ENCODE measurements at places on chromosomes 16 and 17.

DNA sequence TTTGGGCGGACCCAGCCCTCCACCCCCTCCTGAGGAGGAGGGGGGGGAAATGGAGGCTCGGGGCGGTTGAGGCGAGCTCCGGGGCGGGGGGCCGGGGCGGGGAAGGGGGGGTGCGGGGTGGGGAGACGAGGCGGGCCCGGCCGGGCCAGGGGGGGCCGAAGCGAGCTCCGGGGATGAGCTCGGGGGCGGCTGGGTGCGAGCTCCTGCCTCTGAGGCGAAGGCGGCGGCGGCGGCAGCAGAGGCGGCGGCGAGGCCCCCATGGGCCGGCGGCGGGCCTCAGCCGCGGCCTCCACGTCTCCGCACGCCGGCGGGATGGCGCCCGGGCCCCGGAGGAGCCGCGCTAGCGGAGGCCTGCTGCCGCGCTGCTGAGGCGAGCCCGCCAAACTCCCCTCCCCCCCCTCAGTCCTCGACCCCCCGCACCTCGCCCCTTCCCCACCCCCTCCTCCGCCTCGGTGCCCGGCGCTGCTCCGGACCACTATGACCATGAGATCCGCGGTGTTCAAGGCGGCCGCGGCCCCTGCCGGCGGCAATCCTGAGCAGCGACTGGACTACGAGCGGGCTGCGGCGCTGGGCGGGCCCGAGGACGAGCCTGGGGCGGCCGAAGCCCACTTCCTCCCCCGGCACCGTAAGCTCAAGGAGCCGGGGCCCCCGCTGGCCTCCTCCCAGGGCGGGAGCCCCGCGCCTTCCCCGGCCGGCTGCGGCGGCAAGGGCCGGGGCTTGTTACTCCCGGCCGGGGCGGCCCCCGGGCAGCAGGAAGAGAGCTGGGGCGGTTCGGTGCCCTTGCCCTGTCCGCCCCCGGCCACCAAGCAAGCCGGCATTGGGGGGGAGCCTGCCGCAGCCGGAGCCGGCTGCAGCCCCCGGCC is 596 bp downstream of the MSL1 start:
- DNase-seq, result no peak

- no peak for DNase-seq
Measured at GRCh38 chr16:50596762-50597450, 48.7 kb downstream of the NKD1 start.

DNA sequence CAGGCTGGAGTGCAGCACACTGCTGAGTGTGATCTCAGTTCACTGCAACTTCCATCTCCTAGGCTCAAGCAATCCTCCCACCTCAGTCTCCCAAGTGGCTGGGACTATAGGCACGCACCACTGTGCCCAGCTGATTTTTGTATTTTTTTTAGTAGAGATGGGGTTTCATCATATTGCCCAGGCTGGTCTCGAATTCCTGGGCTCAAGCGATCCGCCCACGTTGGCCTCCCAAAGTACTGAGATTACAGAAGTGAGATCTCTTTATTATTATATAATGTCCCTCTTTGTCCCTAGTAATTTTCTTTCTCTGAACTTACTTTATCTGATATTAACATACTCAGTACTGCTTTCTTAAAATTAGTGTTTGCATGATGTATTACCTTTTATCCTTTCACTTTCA is 8.3 kb downstream of the CFAP97D1 start:
- no peak for DNase-seq

DNA sequence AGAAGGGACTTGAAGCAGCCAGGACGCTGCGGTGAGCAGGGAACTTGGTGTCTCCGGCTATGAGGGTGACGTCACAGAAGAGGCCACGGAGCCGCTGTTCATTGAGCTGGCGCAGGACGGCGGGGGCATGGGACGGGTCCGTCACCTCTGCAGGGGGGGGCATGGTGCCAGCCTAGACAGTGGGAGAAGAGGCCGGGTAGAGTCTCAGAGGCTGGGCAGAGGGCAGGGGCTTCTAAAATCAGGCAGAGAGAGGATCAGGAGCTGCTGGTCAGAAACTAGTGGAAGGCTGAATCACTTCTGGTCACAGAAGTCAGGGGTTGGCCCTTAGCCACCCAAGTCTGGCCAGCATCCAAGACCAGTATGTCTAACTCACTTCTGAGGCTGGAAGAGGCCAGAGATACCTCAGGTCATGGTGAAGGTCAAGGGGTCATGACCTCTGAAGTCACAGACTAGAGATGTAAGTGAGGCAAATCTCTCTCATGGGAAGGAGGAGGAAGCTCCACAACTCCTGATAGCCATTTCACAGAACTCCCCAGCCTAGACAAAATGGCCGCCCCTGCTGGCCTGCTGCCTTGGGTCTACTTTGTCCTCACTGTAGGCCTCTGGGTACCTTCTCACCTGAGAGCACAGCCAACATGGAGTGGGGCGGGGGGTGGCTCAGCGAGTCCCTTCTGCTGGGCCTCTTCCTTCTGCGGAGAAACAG is 12.6 kb downstream of the ZBTB4 start:
- no peak for DNase-seq

DNA sequence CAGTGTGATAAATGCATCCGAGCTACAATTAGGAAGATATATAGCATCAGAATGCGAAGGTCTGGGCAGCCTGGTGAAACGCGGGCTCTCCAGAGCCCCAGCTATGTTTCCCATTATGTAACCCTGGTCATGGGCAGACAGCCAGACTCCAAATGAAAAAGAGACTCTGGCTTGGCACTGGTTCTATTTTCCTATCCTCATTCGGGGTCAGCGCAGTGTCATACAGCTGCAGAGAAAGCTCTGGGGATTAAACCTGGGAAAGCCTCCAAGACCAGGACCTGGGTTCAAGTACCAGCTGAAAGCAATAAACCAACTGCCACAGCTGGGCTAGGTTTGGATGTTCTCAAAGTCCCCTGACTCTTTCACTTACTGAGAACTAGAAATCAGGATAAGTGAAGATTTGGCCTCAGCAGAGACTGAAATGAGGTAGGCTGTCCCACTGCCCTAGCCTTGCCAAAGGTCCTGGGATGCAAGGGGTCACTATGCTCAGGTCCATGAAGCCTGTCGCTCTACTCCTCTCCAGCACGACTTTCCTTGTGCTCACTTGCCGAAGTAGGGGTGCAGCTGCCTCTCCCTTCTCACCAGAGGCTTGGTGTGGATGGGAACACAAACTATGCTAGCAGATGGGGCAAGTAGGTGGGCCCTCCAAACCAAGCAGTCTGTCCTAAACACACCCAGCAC is 123.8 kb downstream of the SMG6 start:
- DNase-seq, result no peak

DNA sequence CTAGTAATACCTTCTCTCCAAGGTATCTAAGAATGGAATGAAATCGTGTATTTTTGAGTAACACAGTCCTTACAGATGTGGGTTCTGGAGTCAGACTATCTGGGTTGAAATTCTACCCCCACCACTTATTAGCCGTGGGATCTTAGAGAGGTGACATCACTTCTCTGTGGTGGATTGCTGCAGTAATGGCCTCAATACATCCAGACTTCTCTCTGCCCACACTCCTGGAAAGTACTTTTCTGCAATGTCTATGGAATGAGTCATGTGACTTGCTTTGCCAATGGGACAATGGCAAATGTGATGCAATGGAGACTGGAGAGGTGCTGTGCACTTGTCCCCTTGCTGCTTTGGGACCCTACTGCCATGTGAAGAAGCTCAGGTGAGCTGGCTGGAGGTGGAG is 418.2 kb downstream of the HAPSTR1 start:
- no peak for DNase-seq

- DNase-seq, result no peak
Measured at GRCh38 chr17:64282753-64283080, 19.7 kb upstream of the TEX2 start.

DNA sequence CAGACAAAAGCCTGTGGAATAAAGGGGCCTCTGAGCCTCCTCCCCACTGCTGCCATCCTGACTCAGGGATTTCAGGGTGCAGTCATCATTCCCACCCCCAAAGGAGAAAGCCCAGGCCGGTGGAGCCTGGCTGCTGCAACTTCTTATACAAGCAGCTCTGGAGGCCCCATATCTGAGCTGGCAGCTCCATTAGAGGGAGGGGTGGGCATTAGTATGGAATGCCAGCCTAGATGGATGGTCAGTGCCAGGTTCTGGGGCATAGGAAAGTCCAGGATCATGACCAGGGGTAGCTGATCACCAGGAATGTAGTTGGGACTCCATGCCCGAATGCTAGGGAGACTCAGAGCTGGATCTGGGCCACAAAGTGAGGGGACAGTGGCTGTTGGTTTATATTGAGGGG is 581.0 kb downstream of the KCNJ18 start:
- no peak for DNase-seq
